Bronchus fibroblast of lung (primary cell): ENCODE measurements at places on chromosomes 12 and 14. TPM values are rescaled to one million over a fixed set of nuclear protein-coding genes. Genes with fewer than 3 reads are reported as not detected.

Gene ANG
- 6.7 and 7.9 TPM in 2 replicates for total RNA-seq

Gene SOAT2
- total RNA-seq, result under 0.01 TPM in 1 of 2 replicates, not detected in the other

Gene RTL1
- total RNA-seq, result not detected in 2 replicates

Gene SPIC
- not detected in 2 replicates for total RNA-seq

Gene SLCO1B3
- not detected in 2 replicates for total RNA-seq
